ENCODE measurements at places on chromosomes 2 and 18.

GRCh38 chr2:110900191-110900590, 167.8 kb downstream of the ACOXL start:
- no peak for DNase-seq

GRCh38 chr2:143182649-143183048, 53.4 kb downstream of the ARHGAP15 start:
- no peak for DNase-seq

GRCh38 chr2:207418419-207418818, 111.3 kb upstream of the CREB1 start:
- DNase-seq: no peak

DNA sequence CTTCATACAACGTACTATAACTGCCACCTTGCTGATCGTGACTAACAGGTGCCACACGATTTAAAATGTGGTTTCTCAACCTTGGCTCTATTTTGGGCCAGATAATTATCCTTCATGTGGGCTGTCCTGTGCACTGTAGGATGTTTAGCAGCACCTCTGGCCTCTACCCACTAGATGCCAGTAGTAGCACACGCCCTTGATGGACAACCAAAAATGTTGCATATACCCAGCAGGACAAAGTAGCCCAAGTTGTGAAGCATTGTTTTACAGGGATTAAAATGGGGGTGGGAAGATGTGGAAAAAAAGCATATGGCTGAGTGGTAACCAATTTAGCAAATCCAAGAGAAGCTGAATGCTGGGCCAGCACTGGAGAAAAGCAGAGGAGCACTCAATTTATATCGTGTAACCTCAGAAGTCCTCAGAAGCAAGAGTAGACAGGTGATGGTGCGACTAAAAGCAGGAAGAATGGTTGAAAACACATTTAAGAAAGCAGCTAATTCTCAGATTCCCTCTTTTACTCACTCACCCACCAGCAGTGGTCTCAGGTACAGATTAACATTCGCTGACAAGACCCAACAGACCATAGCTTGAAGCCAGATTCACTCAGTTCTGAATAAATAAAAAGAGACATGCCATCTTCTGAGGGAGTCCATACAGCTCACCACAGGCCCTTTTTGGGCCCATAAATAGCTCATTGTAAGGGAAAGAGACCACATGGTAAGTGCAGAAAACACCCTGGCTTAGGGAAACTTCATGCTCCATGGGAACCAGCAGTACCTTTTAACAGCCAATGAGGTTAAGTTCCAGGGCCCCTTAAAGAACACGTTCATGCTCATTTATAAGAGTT, 50.6 kb downstream of the RAPH1 start:
- peak; percentile 25 for DNase-seq

DNA sequence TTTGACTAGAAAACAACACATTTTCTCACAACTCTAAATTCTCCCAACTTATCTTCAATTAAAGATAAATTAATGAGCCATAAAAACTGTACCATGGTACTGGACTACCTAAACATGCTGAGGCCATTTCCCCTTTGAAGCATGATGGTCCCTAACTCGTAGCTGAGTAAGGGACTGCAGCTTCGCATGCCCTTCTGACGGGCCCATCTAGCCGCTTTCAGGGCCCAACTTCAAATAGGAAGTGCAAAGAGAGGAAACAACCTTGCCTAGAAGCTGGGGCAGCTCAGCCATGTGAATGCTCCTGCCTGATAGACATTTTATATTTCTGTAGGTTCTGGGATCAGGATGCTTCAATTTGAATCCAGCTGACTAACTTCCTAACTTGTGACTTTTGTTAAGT, 72.4 kb downstream of the ZEB2 start:
- no peak for DNase-seq

- DNase-seq: no peak
These were observed at the start of gene POMC for GRCh38 chr2:25168256-25169072. POMC (minus strand) TSS chr2:25168580; CDS start chr2:25164772, 3,808 bp downstream.
